IPS-NIHi11 (cell line): ENCODE measurements at places on chromosomes 12 and 14.

GRCh38 chr14:64728106-64728505, 23.9 kb downstream of the PLEKHG3 start:
- DNase-seq, result no peak

DNA sequence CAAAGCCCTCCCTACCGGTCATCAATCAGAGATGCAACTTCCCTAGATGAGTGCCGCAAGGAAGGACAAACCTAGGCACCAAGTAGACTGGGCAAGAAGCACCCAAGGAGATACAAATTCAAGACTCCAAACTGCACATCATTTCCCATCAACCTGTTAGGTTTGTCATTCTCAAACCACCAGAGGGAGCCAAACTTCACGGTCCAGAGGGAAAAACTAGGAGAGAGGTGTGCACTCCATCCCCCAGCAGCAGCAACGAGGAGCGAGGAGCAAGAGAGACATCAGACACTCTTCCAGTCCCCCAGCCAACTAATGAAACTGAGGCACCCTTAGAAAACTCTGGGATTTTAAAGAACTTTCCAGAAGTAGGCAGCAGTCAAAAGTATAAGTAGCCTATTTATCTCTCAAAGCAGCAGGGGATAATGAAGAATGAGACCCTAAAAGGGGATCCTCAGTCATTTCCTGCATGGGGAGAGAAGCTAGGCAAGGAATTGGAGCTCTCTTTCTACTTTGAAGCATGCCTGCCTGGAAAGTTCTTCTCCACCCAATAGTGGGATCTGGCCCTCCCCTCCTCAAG, 37.0 kb upstream of the NT5DC3 start:
- DNase-seq, result peak; percentile 82

DNA sequence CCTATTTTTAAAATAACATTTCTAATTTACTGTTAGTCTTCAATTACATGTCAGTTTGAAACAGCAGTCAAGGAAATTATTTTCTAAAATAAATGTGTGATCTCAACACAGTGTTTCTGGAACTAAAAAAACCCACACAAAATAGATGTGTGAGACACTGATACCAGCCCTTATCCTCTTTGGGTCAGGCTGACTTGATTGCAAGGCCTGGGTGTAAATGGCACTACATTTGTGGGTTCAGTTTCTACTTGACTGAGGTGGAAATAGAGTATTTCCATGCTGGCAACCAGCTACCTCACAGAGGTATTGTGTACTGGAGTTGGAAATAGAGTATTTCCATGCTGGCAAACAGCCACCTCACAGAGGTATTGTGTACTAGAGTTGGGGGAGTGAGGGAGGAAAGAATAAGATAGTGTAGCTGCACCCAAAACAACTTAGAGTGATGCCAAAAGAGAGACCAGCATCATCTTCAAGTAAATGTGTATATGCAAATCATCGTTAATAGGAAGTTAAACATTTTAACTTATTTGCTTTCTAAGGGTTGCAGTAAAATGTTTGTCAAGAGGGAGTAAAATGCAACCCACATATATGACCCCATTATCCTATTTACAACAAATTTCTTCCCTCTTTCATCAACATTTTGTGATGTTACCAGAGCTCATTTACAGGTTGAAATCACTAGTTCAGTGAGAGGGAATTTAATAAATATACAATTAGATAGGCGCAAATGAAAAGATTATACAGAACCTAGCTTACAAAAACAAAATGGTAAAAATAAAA, 10.7 kb upstream of the LYZ start:
- no peak for DNase-seq

- no peak for DNase-seq
These were observed 67.5 kb downstream of the SETD3 start for GRCh38 chr14:99413172-99413571.

DNA sequence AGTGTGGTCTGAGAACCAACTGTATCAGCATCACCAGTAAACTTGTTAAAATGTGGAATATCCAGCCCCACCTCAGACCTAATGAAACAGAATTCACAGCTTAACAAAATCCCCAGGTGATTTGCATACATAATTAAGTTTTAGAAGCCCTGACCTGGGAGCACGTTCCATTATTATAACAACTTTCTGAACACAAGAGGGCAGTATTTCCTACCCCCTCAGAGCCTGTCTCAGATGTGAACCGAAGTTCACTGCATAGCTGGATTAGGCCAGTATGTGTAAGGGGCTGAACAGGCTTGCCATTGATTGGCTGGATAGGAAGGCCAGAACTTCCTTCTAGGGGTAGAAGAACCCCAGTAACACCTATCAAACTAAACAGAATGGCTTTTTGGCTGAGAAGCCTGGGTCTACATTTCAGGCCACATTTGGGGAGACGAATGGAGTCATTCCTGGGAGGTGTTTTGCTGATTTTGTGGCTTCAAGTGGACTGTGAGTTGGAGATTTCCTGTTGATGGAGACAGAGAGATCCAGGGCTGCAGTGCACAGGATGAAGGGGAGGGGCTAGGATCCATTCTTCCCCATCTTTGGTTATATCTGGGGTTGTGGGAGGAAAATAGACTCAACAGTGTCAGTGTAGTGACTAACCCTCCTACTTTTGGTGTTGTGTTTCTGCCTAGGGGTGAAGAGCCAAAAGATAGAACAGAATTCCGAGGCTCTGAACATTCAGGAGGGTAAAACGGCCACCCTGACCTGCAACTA, 94.7 kb upstream of the OR4E1 start:
- DNase-seq, result peak; percentile 70

DNA sequence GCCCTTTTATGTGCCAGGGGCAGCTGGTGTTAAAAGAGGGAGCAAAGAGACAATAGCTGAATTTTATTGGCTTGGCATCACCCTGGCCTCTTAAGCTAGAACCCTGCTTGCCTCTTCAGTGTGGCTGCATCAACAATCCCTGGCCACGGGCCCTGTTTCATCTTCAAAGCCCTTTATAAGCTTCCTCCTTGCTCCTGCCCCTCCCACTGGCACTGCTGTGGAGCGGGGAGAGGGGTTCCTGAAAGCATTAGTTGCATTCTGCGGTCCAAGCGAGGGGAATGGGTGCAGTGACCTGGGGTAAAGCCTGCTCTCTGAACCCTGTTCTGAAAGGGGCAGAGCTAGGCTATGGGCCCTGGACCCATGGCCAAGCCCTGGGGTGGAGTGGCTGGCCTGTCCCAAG, 220 bp upstream of the KRT83 start:
- DNase-seq, result no peak

GRCh38 chr14:105193916-105194782, 13.0 kb upstream of the NUDT14 start:
- DNase-seq, result no peak

DNA sequence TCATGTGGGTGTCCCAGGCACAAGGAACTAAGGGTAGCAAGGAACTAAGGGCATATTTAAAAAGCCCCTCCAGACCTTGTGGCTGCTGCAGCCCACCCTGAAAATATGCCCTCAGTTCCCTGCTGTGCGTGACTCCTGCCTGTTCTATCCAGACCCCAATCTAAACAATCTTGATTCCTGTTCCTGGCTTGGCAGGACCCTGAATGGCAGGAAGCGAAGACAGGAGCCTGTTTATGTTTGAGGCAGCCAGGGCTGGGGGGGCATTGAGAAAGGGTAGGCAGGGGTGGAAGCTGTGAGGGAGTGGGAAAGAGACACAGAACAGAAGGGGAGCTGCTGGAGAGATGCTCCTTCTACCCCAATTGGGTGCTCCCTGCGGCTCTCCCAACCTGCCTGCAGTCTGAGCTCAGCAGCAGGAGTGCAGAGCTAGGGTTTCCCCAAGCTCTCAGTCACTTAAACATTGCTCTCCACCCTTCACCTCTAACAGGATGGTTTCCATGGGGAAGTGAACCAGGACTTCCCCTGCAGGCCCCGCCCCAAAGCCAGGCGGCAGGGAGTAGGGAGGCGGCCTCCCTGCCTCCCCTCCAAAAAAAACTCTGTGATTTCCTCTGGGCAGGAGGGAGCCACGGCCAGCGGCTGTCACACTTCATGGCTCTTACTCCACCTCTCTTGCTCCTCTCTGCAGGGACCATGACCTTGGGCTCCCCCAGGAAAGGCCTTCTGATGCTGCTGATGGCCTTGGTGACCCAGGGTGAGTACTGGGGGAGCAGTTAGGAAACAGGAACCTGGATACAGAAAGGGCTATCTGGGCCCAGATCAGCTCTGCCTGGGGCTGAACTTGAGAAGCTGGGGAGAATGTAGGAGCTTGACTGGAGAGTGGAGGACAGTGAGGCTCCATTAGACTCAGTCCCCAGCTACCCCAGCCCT, 4.7 kb downstream of the ACVRL1 start:
- peak; percentile 49 for DNase-seq

GRCh38 chr12:107359382-107359781, 266.0 kb upstream of the CRY1 start:
- DNase-seq, result no peak

DNA sequence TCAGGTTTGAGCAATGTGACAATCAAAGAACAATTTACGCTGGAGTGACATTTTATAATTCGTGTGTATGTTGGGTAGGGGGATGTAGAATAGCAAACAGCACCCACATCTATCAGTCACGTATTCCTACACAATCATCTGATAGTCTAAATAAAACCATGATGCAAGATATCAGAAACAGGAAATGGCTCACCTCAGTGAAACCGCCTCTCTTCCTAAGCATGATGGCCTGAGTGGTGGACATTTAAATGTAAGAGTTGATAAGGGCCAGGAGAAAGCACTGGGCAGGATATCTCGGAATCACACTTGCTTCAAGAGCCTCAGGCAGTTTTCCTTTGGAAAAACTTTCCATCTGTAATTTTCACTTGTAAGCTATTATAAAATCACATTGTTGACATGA, 128.2 kb downstream of the GRIP1 start:
- DNase-seq, result no peak

- DNase-seq, result no peak
These were observed 1110.6 kb downstream of the BCL11B start for GRCh38 chr14:98161356-98161755.

GRCh38 chr14:104528496-104528895, 51.1 kb upstream of the C14orf180 start:
- peak; percentile 10 for DNase-seq
